ENCODE measurements at places on chromosomes 16 and 17.

DNA sequence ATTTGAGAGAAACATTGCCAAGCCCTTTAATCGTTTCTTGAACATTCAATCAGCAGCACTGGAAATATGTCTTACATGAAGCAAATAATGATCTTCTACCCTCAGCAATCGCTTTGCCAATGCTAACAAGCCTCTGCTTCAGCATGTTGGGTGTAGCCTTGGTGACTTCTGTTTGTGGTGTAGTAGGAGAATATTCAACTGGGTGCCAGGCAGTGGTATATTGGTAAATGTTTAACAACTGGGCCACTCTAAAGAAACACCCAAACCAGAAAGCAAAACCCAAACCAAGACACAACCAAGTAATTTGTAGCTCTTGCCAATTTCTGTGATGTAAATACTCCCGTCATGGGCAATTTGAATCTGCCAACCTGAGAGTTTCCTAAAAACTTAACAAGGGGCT lies 9.7 kb downstream of the CDH13 start:
- DNase-seq, result no peak

DNA sequence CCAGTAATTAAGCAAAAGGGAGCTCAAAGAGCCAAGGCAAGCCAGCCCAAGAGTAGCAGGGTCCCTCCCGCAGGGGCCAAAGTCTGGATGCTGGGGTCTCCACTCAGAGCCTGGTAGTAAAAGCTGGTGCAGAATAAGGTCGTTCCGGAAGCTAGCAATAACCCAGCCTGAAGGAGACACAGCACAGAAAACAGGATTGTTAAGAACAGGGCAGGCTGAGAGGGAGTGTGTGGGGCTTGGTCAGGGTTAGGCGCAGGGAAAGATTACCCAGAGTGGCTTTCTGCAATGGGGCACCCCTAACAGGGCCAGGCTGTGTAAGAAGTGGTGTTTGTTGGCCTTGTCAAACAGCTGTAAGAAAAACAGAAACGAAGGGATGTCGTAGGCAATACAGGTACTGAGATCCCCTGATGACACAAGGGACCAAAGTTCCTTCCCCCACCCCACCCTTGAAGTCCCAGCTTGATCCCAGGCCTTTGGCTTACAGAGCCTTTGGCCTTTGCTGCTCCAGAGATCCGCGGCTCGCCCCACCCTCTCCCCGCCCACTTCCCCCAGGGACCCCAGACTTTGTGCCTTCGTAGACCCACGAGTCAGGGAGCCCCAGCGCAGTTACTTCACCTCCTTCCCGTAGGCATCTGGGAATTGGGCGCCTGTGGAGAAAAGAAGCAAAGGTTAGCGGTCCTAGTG lies 712 bp downstream of the TMEM256 start:
- no peak for DNase-seq

- no peak for DNase-seq
These were observed 2.8 kb downstream of the RAB40C start for GRCh38 chr16:592518-593306.

- DNase-seq, result no peak
These were observed 10.7 kb upstream of the MEAK7 start for GRCh38 chr16:84514874-84515835.

- no peak for DNase-seq
These were observed 87.7 kb downstream of the RTN4RL1 start for GRCh38 chr17:1937461-1937860.

DNA sequence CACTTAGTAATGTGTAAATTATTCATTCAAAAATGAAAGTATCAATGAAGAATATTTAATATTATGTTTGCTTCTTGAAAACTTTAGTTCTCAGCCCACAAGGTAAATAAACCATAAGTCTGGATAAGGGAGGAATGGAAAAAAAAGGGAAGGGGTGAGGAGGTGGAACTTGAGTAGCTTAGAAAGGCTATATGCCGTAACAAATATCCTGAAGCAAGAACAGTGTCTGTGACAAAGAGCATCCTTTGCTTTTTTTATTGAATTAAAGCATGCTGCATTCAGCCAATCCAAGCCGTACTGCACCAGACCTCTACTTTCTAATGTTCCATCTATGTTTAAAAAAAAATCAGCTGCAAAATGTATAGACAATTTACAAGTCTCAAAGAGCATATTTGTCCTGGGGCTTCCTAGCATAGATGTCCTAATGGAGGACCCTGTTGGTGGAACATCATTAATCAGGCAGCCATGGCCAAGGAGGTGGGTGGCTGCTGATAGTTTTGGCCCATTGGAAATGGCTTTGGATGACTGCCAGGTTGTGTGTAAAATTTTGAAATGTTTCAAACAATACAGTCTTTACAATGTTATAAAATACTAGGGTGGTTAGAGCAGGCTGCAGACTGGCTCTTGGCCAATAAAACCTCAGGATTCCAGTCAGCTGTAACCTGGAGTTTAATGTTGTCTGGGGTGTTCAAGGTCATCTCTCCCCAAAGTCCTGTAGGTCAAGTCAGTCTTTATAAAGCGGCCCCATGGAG lies 895.8 kb upstream of the SOX9 start:
- no peak for DNase-seq

GRCh38 chr17:73972901-73973300 lies 230.6 kb upstream of the RPL38 start:
- no peak for DNase-seq

- no peak for DNase-seq
These were observed 51.2 kb downstream of the LITAF start for GRCh38 chr16:11535494-11535893.

GRCh38 chr17:79188048-79188447 lies 113.4 kb downstream of the ENGASE start:
- DNase-seq, result no peak

DNA sequence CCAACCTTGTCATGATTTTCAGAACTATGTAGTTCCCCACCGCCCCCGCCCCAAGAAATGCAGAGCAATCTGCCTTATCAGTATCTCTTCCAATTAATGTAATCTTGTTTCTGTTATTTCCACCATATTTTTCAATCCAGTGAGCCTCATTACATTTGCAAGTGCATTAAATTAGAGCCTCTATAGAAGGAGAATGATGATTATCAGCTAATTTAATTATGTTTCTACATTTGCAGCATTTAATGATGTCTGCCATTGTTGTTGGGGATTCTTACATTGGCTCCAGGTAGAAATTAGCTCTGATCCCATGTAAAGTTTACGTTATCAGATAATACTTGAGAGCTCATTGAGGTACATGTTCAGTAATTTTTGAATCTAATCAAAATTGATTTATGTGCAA lies 707.0 kb upstream of the RBFOX1 start:
- no peak for DNase-seq

DNA sequence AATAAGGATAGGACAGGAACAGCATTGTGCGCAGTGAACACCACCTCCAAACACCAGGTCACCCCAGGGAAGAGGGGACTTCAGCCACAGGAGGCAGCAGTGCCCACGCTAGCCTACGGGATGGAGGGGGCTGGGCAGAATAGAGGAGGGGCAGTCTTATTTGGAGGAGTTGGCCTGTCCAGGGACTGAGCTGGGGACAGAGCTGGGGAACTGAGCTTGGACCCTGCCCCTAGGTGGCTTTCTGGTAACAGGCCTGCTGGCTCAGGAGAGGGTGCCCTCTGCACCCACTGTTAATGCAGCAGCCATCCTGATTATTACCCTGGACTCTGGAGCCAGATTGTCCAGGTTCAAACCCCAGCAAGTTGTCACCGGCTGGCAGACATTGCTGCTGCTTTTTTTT lies 9.3 kb downstream of the CCDC102A start:
- DNase-seq, result no peak

GRCh38 chr17:68184816-68185436 lies 62.9 kb upstream of the AMZ2 start:
- DNase-seq, result no peak

GRCh38 chr17:68621065-68621464 lies 19.9 kb upstream of the FAM20A start:
- no peak for DNase-seq

DNA sequence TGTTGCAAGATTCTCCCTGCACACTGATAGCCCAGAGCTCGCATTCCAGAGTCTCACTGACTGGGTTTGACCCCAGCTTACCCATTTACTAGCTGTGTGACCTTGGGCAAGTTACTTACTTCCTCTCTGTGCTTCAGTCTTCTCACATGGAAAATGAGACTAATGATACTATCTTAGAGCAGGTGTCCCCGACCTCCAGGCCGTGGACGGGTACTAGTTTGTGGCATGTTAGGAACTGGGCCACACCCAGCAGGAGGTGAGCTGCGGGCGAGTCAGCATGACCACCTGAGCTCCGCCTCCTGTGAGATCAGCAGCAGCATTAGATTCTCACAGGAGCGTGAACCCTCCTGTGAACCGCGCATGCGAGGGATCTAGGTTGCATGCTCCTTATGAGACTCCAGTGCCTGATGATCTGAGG lies 15.8 kb downstream of the ANKFY1 start:
- DNase-seq, result no peak
